Fibroblast of the conjunctiva (primary cell): ENCODE measurements at places on chromosomes 7 and 10.

DNA sequence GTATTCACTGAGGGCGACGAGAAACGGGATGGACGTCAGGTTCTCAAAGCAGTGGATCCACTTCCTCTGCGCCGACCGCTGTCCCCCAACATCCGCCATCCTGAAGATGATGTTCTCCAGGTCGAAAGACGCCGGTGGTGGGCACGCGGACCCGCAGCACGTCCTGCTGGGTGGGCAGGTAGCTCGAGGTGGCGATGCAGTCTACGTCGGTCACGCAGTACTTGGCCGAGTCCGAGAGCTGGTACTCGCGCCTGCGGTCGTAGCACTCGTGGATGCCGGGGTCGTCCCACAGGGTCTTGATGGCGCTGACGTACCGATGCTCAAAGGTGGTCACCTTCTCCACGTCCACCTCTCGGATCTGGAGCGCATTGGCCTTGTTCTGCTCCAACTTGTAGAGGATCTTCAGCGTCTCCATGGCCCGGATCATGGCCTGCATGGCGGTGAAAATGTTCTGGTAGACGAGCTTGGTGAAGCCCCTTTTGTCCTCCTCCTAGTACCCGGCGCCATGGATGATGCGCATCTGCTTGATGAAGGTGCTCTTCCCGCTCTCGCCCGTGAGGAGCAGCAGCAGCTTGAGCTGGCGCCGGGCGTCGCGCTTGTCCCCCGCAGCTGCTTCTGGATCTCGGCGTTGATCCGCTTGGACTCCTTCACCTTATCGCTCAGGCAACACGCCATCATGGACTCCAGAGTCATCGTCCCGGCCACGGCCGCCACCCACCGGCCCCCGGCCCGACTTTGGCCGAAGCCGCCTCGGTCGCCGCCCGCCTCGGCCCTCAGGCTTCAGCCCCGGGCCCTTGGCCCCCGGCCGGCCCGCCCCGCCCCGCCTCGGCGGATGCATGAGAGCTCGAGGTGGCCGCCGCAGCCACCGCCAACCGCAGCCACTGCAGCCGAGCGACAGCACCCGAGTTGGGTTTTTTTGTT lies 122.9 kb upstream of the KCTD7 start:
- DNase-seq: no peak

DNA sequence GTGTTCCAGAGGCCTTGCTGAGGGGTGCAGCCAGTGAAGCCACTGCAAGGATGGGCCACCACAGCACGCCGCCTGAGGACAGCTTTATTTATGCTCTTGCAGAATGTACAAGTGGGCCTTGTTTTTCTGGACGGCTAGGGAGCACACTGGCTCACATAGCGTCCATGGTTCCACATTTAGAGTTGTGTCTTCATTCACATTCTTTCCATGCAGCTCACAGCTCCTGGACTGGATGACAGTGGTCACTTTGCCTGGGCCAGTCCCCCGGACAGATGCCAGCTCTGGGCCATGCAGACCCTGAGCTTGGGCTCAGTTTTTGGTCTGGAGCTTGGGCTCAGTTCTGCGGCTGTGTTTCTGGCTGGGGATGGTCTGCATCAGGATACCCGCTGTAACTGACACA lies 2.6 kb upstream of the C10orf71 start:
- DNase-seq: no peak

GRCh38 chr7:108263425-108263824 lies 133.3 kb upstream of the LAMB4 start:
- no peak for DNase-seq

- DNase-seq: no peak
Measured at GRCh38 chr7:30476459-30477145, 2.0 kb downstream of the NOD1 start.

GRCh38 chr7:138654616-138655015 lies 46.5 kb downstream of the SVOPL start:
- no peak for DNase-seq

DNA sequence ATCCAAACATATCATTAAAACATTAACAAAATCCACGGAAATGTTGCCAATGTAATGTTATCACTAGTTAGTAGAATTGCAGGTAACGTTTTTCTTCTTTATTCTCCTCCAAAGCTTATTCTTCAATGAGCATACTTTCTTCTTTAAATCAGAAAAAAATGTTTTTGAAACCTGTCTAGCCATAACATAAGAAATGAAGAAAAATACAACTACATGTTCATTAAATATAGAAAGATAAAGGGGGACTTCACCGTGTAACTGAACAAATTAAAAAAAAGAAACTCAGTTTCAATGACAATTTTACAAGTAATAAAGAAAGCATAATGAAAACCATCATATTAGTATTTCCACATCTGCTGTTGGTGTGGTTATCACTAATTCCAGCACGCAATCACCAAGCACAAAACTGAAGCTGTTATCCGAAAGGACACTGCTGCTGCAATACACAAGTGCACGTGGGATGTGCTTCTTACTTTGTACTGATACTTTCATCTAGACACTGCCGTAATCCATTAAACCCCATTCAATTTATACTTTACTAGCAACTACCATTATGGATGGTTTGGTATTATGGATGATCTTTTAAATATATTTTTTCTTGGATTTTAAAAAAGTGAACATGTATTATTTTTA lies 9.6 kb downstream of the ESYT2 start:
- no peak for DNase-seq

GRCh38 chr10:17693009-17693408 lies 49.1 kb downstream of the STAM start:
- DNase-seq: no peak
